Naive thymus-derived CD4-positive, alpha-beta T cell (primary cell): ENCODE measurements at places on chromosomes 12 and 14. TPM values are rescaled to one million over a fixed set of nuclear protein-coding genes. Genes with fewer than 3 reads are reported as not detected.

MTRFR gene
- 42.6 TPM for polyA plus RNA-seq

DNA sequence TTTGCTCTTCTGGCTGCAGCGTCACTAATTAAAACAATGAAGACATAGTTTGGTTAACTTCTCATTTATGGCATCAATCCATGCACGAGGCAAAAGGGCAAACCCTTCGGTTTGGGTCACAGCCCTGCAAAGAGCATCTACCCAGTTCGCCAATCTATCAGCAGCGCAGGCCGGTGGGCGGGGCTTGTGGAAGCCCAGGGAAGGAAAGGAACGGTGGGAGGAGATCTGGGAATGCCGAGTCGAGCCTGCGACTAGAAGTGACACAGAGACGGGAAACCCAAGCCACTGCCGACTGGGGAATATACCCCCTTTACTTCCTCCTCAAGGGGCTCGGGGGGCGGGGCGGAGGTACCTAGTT is 466 bp downstream of the KICS2 start:
- peak overlapping the region; percentile 92 for H3K27ac ChIP-seq
- no peak for DNase-seq
- H3K36me3 ChIP-seq, result no peaks in the 10 kb centered on the region
- H3K4me3 ChIP-seq, result peak overlapping the region; percentile 87

SLCO1C1 gene
- not detected for polyA plus RNA-seq

MAP1LC3B2 gene
- polyA plus RNA-seq, result 5.9 TPM

ADAMTS20 gene
- not detected for polyA plus RNA-seq

DNA sequence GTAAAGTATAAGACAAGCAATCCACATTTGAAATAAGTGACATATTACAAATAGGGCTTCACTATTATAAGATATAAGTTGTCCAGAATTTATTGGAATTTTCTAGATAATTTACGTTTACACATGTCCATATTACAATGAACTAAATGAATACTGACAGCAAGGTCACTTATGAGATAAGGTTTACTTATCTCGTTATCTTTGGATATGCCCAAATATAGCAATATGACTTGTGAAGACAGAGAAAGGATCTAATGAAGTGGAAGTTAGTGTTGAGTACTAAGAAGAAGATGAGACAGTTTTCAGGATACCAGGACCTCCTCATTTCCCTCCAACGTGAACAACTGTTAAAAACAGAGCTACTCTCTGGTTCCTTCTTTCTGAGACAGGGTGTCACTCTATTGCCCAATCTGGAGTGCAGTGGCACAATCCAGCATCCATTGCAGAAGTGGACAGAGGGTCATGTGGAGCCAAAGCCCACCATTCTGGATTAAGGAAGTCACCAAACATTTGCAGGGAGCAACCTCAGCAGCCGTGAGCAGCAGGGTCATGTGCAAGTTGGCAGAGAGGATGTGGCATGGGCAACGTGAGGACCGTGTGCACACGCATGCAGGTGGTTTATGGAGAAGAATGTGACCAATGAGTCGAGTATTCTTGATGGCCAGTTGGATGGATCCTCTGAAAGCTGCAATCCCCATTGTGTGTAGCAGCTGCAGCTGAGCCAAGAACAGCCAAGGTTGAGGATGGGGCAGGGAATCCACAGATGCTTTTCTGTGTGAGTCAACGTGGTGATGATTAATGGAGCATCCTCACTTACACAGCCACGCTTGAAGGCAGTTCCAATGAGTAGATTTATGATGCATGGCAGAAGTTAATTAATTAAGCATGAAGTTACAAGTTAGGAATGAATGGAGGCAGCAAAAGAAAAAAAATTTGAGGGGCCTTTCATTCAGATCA is 111.0 kb downstream of the BICD1 start:
- H3K27ac ChIP-seq, result no peak overlapping the region
- H3K36me3 ChIP-seq, result peaks cover 9% of the 10 kb centered on the region
- no peak for DNase-seq

AQP2 gene
- polyA plus RNA-seq, result not detected

DNA sequence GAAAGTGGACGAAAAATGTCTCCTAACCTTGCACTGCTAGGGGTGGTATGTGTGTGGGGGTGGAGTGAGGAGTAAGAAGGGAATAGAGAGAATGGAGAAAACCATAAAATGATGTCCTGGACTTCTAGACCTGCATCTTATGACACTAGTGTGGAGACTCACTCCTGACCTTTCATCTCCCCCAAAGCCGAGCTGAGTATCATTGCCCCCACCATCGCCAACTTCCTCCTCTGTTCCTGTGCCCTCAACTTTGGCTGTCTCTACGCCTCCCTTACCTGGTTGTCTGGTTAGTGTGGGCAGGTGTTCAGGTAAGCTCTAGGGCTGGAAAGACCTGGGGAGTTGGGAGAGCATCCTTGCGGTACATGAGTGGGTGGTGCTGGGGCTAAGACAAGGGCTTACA is 4.5 kb upstream of the KLHL33 start:
- no peak for DNase-seq
- peak overlapping the region; percentile 26 for H3K27ac ChIP-seq
- peaks cover 16% of the 10 kb centered on the region for H3K4me1 ChIP-seq
- H3K4me3 ChIP-seq, result no peak overlapping the region
- no peaks in the 10 kb centered on the region for H3K27me3 ChIP-seq
- H3K36me3 ChIP-seq, result peaks cover 4% of the 10 kb centered on the region

DNA sequence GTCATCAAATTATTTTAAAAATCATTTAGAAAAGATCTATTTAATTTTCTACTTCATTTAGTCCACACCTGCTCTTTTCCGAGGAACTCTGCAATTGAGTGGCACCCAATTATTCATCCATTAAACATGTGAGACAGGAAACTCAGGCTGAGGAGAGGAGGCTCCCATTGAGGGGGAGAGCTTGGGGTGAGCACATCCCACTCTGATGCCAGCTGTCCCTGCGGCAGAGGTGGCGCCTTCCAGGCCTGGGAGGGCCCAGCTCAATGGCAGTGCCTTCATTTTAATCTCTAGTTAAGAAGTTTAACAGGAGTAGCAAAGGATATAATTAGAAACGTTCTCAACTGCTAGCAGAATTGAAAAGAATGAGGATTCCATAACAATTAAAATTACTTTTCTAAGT is 92.0 kb downstream of the ITPR2 start:
- no peaks in the 10 kb centered on the region for H3K36me3 ChIP-seq
- H3K4me3 ChIP-seq, result no peak overlapping the region
- no peaks in the 10 kb centered on the region for H3K27me3 ChIP-seq
- DNase-seq, result no peak
- no peaks in the 10 kb centered on the region for H3K4me1 ChIP-seq
- H3K27ac ChIP-seq, result no peak overlapping the region

GRCh38 chr14:100522616-100523099 is 64.6 kb downstream of the BEGAIN start:
- H3K27me3 ChIP-seq, result no peaks in the 10 kb centered on the region
- DNase-seq, result no peak
- H3K27ac ChIP-seq, result no peak overlapping the region
- H3K36me3 ChIP-seq, result no peaks in the 10 kb centered on the region

ACRBP gene
- polyA plus RNA-seq, result 0.27 TPM

TFCP2 gene
- 16.6 TPM for polyA plus RNA-seq

DNA sequence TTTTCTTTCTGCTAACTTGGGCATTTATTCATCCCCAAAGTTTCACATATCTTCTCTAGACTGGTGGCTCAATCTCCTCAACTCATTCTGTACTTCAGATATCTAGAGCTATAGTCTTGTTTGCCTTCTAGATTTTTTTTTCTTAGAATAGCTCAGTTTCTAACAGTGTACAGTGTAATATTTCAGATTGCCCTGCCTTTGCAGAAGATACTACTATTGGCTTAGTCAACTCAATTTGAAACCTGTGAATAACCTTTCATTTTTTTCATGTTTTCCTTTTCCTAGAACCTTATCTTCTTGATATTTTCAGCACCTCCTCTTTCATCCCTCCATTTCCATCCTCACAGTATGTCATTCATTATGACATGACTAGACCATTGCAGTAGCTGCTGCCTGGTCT is 69.6 kb downstream of the OTOGL start:
- H3K36me3 ChIP-seq, result no peaks in the 10 kb centered on the region
- no peak overlapping the region for H3K27ac ChIP-seq
- DNase-seq, result no peak
- no peaks in the 10 kb centered on the region for H3K4me1 ChIP-seq

- H3K4me1 ChIP-seq, result no peaks in the 10 kb centered on the region
- no peak overlapping the region for H3K27ac ChIP-seq
- DNase-seq, result no peak
- H3K27me3 ChIP-seq, result no peaks in the 10 kb centered on the region
- H3K36me3 ChIP-seq, result no peaks in the 10 kb centered on the region
- no peak overlapping the region for H3K4me3 ChIP-seq
Measured at GRCh38 chr12:2629051-2629450, 165.7 kb upstream of the FKBP4 start.

- no peaks in the 10 kb centered on the region for H3K36me3 ChIP-seq
- DNase-seq, result no peak
Measured at GRCh38 chr12:94126067-94126466, 22.3 kb upstream of the PLXNC1 start.

PLBD1 gene
- 0.44 TPM for polyA plus RNA-seq

- H3K4me3 ChIP-seq, result no peak overlapping the region
- no peaks in the 10 kb centered on the region for H3K36me3 ChIP-seq
- H3K4me1 ChIP-seq, result no peaks in the 10 kb centered on the region
- H3K27me3 ChIP-seq, result no peaks in the 10 kb centered on the region
- no peak overlapping the region for H3K27ac ChIP-seq
- DNase-seq, result no peak
Measured at GRCh38 chr12:104055686-104056388, 5.8 kb upstream of the GLT8D2 start.

NEUROD4 gene
- polyA plus RNA-seq, result not detected

DNA sequence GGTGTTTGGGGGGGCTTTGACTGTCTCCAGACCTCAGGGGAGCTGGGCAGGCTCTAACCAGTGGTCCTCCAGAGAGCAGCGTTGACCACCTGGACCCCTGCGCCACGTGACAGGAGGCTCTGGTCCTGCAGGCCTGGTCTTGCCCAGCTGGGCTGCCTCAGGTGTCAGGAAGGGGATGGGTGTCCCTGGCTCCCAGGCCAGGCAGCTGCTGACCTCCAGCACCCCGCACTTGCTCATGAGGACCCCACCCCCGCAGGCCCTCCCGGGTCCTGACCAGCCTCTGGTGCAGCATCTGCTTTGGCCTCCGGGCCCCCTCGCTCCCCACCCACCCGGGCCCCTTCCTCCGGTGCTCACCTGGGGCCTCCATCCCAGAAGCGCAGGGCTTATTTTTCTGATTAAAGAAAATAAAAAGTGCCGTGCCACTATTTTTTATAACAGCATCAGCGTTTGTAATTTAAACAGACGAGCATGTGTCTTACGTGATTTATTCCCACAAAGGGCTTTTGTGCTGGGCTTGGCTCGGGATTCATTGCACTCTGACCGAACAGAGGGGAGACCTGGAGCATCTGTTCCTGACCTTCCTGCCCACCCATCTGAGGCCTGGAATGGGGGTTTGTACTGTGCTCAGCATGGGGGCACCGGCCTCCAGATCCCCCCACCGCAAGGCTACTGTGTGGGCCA is 21.7 kb downstream of the FBRSL1 start:
- no peaks in the 10 kb centered on the region for H3K36me3 ChIP-seq
- peaks cover 13% of the 10 kb centered on the region for H3K4me1 ChIP-seq
- no peak overlapping the region for H3K27ac ChIP-seq
- no peak for DNase-seq
- H3K4me3 ChIP-seq, result no peak overlapping the region
- H3K27me3 ChIP-seq, result no peaks in the 10 kb centered on the region

DNA sequence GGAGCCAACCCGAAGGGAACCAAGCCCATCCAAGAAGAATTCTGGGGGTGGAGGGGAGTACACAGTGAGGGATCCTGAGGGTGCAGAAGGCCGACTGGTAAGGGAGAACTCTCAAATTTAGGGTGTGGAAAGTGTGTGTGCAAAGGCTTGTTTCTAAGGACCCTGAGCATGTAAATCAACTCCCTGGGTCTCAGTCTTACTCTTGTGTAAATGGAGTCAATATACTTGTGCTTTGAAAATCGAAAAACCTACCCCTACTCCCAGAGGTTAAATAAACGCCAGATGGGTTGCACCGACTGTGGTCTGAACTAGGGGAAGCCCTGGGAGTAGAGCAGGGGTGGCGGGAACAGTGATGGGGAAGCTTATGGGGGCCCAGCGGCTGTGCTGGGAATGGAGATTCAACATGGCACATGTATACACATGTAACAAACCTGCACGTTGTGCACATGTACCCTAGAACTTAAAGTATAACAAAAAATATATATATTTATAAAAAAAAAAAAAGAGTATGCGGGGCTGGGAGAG is 6.0 kb downstream of the B4GALNT1 start:
- DNase-seq, result no peak
- H3K4me3 ChIP-seq, result no peak overlapping the region
- H3K4me1 ChIP-seq, result peaks cover 5% of the 10 kb centered on the region
- H3K36me3 ChIP-seq, result no peaks in the 10 kb centered on the region
- no peak overlapping the region for H3K27ac ChIP-seq

- DNase-seq, result no peak
- no peaks in the 10 kb centered on the region for H3K4me1 ChIP-seq
- H3K4me3 ChIP-seq, result no peak overlapping the region
- no peak overlapping the region for H3K27ac ChIP-seq
- H3K36me3 ChIP-seq, result no peaks in the 10 kb centered on the region
Measured at GRCh38 chr12:31033146-31033545, 40.5 kb upstream of the DDX11 start.

TPPP2 gene
- polyA plus RNA-seq, result not detected

DNA sequence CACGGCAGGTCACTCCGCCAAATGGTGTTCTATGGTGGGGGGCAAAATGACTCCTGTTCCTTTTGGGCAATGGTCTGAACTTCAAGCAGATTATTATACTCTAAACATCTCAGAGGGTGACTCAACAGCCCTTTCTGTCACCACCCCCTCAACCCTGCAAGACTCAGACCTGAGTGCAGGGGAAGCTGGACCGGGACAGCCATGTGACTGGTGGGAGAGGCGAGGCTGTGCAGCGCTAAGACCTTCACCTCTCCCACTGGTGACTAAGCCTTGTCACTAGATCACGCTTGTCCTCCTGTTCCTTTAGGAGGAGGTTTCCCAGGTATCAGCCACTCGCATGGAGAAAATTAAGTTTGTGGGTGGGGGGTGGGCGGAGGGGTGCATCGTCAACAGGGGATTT is 67.1 kb upstream of the CCND2 start:
- no peaks in the 10 kb centered on the region for H3K36me3 ChIP-seq
- H3K27ac ChIP-seq, result no peak overlapping the region
- H3K4me1 ChIP-seq, result no peaks in the 10 kb centered on the region
- DNase-seq, result no peak

DNA sequence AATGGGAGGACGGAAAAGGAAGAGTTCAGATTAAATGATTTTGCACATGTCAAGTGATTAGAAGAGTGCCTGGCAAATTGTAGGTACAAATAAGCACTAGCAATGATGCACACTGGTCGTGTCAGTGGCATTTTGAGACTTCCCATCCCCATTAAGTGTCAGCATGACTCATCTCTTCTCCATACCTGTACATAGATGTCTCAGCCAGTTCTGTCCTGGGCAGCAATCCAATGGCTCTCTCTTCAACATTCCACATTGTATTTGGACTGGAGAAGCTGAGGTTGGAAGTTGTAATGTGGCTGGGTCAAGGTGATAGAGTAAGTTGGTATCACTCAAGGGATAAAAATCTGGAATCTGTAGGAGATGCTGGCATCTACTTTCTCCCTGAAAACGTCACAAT is 742.7 kb downstream of the VRK1 start:
- no peak for DNase-seq
- H3K36me3 ChIP-seq, result no peaks in the 10 kb centered on the region
- no peaks in the 10 kb centered on the region for H3K4me1 ChIP-seq
- no peak overlapping the region for H3K4me3 ChIP-seq
- H3K27me3 ChIP-seq, result no peaks in the 10 kb centered on the region
- no peak overlapping the region for H3K27ac ChIP-seq

RIPK3 gene
- 11.7 TPM for polyA plus RNA-seq
